RPMI7951 (cell line): ENCODE measurements at places on chromosomes 2 and 18. TPM values are rescaled to one million over a fixed set of nuclear protein-coding genes. Genes with fewer than 3 reads are reported as not detected.
A peak's percentile ranks its signal among the peaks of the same experiment; 100 is the strongest.

The CNGA3 gene
- total RNA-seq: not detected in 2 replicates

The CASP10 gene
- 7.4 and 8.5 TPM in 2 replicates for total RNA-seq

The GPR45 gene
- total RNA-seq: not detected in 2 replicates

The PSMA8 gene
- total RNA-seq: not detected in 2 replicates

The PFN4 gene
- total RNA-seq: 2.4 and 3.4 TPM in 2 replicates

- DNase-seq: peak; percentile 64
These were observed 40.6 kb upstream of the ACYP2 start for GRCh38 chr2:54074606-54075341.

GRCh38 chr2:31020713-31021112 is 117.5 kb downstream of the GALNT14 start:
- DNase-seq: no peak

DNA sequence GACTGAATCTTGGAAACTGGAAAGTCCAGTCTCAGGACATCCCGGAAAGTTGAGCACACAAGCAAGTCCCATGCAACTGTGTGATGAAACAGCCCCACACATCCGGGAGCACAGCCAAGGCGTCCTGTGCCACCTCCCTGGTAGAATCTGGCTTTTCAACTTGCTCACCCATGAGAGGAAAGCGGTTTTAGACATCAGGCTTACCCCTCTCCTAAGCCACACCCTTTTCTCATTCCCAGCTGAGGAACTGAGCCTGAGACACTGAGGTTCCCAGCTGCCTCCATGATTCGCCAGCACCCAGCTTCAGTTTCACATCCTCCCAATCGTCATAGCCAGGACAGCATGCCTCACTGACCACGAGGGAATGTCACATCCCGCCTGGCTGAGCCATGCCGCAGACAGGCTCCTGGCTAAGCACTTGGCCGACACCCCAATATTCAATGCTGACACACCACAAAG is 60.3 kb downstream of the STEAP3 start:
- peak; percentile 92 for DNase-seq

DNA sequence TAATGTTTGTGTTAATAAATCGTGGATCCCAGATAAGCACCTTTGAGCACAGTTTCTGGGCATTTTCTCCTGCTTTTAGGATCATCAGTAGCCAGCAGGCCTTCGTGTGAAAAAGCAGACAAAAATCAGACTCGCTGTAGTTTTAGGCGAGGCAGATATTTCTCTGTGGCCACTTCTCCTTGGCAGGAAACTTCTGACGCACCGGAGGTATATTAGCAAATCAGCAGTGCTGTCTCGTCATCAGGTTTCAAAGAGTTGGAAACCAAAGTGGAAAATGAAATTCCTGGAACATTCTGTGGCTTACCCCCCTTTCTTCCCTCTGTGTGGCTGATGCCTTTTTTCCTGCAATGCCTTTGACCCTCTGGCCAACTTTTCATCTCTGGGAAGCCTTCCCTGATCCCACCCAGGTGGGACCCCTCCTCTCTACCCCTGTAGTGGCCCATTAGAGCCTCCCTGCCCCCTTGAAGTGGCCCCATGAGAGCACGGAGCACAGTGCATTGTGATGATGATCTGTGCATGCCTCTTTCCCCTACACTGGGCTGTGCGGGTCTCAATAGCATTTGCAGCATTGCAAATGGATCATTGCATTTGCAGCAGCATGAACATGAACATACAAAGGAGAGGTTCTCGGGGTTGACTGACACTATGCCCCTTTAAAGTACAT is 93.3 kb downstream of the RNF144A start:
- DNase-seq: peak; percentile 96

GRCh38 chr2:197993830-197994229 is 189.4 kb downstream of the PLCL1 start:
- no peak for DNase-seq

DNA sequence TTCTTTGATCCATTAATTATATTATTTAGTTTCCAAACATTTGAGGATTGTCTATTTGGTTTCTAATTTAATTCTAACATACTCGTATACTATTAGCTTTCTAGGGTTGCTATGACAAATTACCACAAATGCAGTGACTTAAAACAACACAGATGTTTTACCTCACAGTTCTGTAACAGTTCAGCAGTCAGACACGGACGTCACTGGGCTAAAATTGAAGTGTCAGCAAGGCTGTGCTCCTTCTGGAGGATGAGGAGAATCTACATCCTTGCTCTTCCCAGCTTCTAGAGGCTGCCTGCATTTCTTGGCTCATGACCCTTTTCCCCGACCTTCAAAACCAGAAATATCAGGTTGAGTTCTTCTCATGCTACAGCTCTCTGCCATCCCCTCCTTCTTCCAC is 117.6 kb downstream of the TFCP2L1 start:
- DNase-seq: no peak
